ENCODE measurements at places on chromosomes 1 and 21.

DNA sequence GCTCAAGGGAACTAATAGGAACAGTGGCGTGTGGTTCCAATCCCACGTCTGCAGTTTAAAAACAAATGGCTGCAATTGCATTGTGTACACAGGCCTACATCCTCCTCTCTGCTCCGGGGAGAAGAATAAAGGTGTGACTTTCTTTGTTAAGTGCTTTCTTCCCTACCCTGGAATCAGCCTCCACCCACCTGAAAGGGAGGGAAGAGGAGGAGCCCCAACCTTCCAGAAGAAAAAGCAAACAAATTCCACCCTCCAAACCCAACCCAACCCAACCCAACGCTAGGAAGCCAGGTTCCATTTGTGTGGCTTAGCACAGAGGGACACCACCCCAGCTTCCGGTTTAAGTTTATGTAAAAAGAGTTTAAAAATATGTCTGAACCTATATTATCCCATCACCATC is 11.8 kb upstream of the BACE2 start:
- no peaks in the 10 kb centered on the region for H3K4me1 ChIP-seq
- no peak for DNase-seq

DNA sequence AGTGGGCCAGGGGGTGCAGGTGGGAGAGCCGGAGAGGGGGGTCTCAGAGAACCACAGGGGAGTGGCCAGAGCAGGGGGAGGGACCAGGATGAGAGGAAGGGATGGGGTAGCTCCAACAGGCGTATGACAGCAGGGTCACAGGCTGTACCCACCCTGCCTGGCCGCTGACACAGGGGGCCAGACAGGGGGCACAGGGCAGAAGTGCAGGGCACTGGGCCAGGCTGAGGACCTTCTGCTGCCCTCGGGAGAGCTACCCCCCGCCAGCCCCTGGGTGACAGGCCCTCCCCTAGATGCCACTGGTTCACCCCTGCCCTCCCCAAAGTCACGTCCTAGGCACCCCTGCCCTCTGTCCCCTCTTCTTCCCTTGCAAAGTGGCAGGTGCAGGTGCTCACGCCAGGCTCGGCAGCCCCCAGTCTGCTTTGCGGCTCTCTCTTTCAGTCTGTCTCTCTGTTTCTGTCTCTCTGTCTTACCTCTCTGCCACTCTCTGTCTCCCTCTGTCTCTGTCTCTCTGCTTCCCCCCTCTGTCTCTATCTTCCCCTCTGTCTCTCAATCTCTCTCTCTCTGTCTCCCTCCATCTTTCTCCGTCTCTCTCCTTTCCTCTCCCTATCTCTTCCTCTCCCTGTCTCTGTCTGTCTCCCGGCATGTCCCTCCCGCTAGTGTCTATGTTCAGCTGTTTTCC is 48.5 kb downstream of the WNT9A start:
- peak; percentile 5 for DNase-seq
- no peaks in the 10 kb centered on the region for H3K4me1 ChIP-seq
- no peaks in the 10 kb centered on the region for H3K36me3 ChIP-seq
- H3K27ac ChIP-seq = no peak overlapping the region
- no peaks in the 10 kb centered on the region for H3K27me3 ChIP-seq

- peak overlapping the region; percentile 96 for H3K27ac ChIP-seq
- peaks cover 41% of the 10 kb centered on the region for H3K36me3 ChIP-seq
- no peaks in the 10 kb centered on the region for H3K27me3 ChIP-seq
- peak; percentile 35 for DNase-seq
- peak overlapping the region; percentile 88 for H3K4me3 ChIP-seq
These were observed 3.6 kb downstream of the ZC3H12A start for GRCh38 chr1:37477946-37478345.

- H3K27ac ChIP-seq = no peak overlapping the region
- H3K36me3 ChIP-seq = peaks cover 35% of the 10 kb centered on the region
- peaks cover 21% of the 10 kb centered on the region for H3K4me1 ChIP-seq
These were observed 1.7 kb upstream of the BMP8A start for GRCh38 chr1:39489567-39490239.

GRCh38 chr1:62227496-62227895 is 32.8 kb downstream of the L1TD1 start:
- no peaks in the 10 kb centered on the region for H3K4me1 ChIP-seq
- no peak overlapping the region for H3K4me3 ChIP-seq
- no peak overlapping the region for H3K27ac ChIP-seq
- H3K36me3 ChIP-seq = no peaks in the 10 kb centered on the region

DNA sequence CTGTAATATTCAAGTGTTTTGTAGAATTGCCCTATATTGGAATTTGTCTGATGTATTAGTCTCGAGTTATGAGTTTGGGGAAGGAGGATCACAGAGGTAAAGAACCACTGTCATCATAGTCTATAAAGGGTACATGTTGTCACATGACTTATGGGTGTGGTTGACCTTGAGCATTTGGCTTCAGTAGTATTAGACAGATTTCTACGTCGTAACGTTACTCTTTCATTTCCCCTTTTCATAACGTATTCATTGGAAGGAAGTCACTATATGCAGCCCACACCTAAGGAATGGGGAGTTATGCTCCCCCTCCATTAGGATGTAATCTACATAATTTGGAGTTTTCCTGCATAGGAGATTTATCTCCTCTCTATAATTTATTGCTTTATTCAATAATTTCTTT is 110.1 kb upstream of the VAV3 start:
- no peak overlapping the region for H3K4me3 ChIP-seq
- H3K36me3 ChIP-seq = no peaks in the 10 kb centered on the region
- H3K4me1 ChIP-seq = no peaks in the 10 kb centered on the region
- DNase-seq = no peak
- H3K27ac ChIP-seq = no peak overlapping the region
- H3K27me3 ChIP-seq = no peaks in the 10 kb centered on the region

DNA sequence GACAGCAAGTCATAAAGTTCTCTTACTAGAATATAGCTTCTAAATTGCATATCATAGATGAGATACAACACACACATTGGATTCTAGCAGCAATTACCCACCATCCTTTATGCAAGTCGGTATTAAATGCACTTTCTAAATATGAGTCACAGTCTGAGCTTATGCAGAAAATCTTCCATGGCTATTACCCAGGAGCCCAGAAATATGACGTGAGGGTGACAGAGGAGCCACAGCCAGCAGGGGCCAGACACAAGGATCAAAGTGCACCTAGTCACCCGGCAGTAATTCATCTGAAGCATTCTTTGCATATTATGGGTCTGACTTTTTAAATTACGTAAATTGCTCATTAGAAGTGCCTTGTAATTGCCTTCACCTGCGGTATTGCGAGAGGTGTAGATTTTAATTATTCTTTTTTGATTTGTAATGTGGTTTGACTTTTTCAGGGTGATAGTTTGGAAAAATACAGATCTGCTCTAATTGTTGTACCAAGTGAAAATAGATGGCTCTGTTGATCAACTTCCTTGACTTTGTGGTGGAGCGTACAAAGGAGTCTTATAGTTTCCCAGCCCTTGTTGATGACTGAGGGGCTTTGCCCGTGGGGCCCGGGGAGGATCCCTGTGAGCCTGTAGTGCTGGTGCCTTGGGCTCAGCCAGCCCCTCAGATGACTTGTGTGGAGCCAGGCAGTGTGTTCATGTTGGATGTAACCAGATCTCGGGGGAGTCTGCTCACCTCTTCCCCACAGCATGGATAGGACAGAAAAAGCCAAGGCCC is 470.0 kb upstream of the VAMP3 start:
- DNase-seq = no peak
- no peaks in the 10 kb centered on the region for H3K36me3 ChIP-seq
- H3K4me3 ChIP-seq = no peak overlapping the region
- no peaks in the 10 kb centered on the region for H3K4me1 ChIP-seq

- H3K36me3 ChIP-seq = peaks cover 12% of the 10 kb centered on the region
- no peaks in the 10 kb centered on the region for H3K4me1 ChIP-seq
- H3K4me3 ChIP-seq = no peak overlapping the region
- DNase-seq = no peak
- no peaks in the 10 kb centered on the region for H3K27me3 ChIP-seq
These were observed 63.7 kb downstream of the CNST start for GRCh38 chr1:246629976-246630375.

- H3K27ac ChIP-seq = no peak overlapping the region
- H3K4me1 ChIP-seq = no peaks in the 10 kb centered on the region
- H3K27me3 ChIP-seq = no peaks in the 10 kb centered on the region
- no peak for DNase-seq
- no peaks in the 10 kb centered on the region for H3K36me3 ChIP-seq
- no peak overlapping the region for H3K4me3 ChIP-seq
These were observed 9.3 kb upstream of the KLHDC8A start for GRCh38 chr1:205365945-205366463.

DNA sequence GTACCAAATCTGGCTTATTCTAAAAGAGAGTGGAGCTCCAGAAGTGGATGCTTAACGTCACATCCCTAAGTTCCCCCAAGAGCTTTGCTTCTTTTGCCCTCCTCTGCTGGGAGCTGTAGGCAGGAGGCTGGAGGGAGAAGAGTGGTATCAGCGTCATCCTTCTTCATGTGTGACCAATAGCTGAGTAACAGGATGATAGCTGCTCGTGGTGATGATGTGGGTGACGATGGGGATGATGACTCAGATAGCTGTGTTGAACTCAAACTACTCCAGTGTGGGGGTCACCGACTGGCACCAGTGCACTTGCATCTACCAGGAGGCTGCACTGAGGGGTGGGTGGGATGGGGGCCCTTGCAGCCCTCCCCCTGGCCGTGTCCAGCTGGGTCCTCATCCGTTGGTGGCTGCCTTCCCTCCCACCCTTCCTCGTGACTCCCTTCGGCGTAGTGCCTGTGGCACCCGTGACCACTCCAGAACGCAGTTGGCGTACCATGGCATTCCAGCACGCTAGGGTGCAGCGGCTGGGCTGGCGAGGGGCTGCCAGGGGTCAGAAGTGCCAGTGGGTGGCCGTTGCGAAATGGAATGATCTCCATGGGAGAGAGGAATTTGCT is 1.1 kb downstream of the IGFN1 start:
- DNase-seq = peak; percentile 77
- no peaks in the 10 kb centered on the region for H3K36me3 ChIP-seq
- no peak overlapping the region for H3K27ac ChIP-seq

GRCh38 chr1:179824265-179824664 is 53.3 kb downstream of the TOR1AIP2 start:
- peak; percentile 20 for DNase-seq
- peaks cover 3% of the 10 kb centered on the region for H3K4me1 ChIP-seq
- H3K36me3 ChIP-seq = no peaks in the 10 kb centered on the region
- H3K27me3 ChIP-seq = no peaks in the 10 kb centered on the region
- no peak overlapping the region for H3K4me3 ChIP-seq

- no peaks in the 10 kb centered on the region for H3K36me3 ChIP-seq
- DNase-seq = no peak
- no peak overlapping the region for H3K27ac ChIP-seq
- no peaks in the 10 kb centered on the region for H3K27me3 ChIP-seq
- no peaks in the 10 kb centered on the region for H3K4me1 ChIP-seq
- H3K4me3 ChIP-seq = no peak overlapping the region
These were observed 117.8 kb downstream of the GLIS1 start for GRCh38 chr1:53621144-53621543.

DNA sequence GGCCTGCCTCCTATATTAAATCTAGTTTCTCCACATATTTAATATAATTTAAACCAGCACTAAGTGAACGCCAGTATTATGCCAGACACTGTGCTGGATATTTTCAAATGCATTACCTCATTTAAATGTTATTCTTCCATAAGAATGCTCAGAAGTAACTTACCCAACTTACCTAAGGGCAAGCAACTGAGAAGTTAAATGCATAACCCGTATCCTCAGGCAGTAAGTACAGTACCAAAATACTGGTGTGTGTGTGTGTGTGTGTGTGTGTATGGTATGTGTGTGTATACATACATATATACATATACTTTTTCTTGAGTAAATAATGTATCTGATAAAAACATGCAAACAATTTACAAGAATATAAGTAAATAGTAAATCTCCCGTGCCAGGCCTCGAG is 9.0 kb upstream of the TRIM45 start:
- no peak overlapping the region for H3K27ac ChIP-seq
- no peaks in the 10 kb centered on the region for H3K36me3 ChIP-seq
- peaks cover 17% of the 10 kb centered on the region for H3K4me1 ChIP-seq
- no peak for DNase-seq
- H3K27me3 ChIP-seq = no peaks in the 10 kb centered on the region

- no peaks in the 10 kb centered on the region for H3K27me3 ChIP-seq
- no peak overlapping the region for H3K27ac ChIP-seq
- H3K4me1 ChIP-seq = no peaks in the 10 kb centered on the region
- no peak for DNase-seq
- H3K4me3 ChIP-seq = no peak overlapping the region
- no peaks in the 10 kb centered on the region for H3K36me3 ChIP-seq
These were observed 142.6 kb downstream of the DENND1B start for GRCh38 chr1:197632651-197633050.

DNA sequence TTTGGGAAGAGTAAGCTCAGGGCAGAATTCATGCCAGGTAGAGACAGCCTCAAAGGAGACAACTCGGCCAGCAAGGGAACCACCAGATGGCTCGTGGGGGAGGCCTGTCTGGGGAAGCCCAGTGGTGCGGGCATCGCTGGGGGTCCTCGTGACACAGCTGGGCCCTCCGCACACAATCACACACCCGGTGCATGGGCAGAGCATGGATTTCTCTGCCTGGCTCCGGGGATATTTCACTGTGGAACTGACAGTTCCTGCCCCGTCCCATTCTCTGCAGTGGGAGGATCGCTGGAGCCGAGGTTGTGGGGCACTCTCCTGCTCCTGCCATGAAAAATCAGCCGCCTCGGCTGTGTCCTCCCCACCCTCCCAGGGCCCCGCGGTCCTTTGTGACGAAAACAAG is 108.0 kb downstream of the CRYAA start:
- DNase-seq = no peak
- H3K4me3 ChIP-seq = no peak overlapping the region
- H3K27ac ChIP-seq = no peak overlapping the region
- no peaks in the 10 kb centered on the region for H3K27me3 ChIP-seq

- no peak overlapping the region for H3K4me3 ChIP-seq
- no peaks in the 10 kb centered on the region for H3K27me3 ChIP-seq
- H3K36me3 ChIP-seq = no peaks in the 10 kb centered on the region
These were observed 275.7 kb upstream of the C1orf174 start for GRCh38 chr1:4175566-4176405.

GRCh38 chr1:9676815-9677393 is 25.4 kb downstream of the PIK3CD start:
- no peak for DNase-seq
- no peak overlapping the region for H3K27ac ChIP-seq
- no peaks in the 10 kb centered on the region for H3K27me3 ChIP-seq
- no peak overlapping the region for H3K4me3 ChIP-seq
- H3K36me3 ChIP-seq = no peaks in the 10 kb centered on the region
- H3K4me1 ChIP-seq = peaks cover 6% of the 10 kb centered on the region

GRCh38 chr1:42943166-42943565 is 15.5 kb downstream of the SLC2A1 start:
- H3K4me1 ChIP-seq = peaks cover 64% of the 10 kb centered on the region
- H3K4me3 ChIP-seq = no peak overlapping the region
- DNase-seq = peak; percentile 92
- H3K27me3 ChIP-seq = no peaks in the 10 kb centered on the region
- no peak overlapping the region for H3K27ac ChIP-seq
